Trophoblast cell (in vitro differentiated cells and primary cell): ENCODE measurements at places on chromosomes 5 and 9.
A peak's percentile ranks its signal among the peaks of the same experiment; 100 is the strongest.

- DNase-seq: no peak
- no peak overlapping the region for H3K4me3 ChIP-seq
- peaks cover 18% of the 10 kb centered on the region for H3K36me3 ChIP-seq
- no peak overlapping the region for H3K27ac ChIP-seq
Observed at GRCh38 chr5:131664929-131665328, 29.9 kb upstream of the RAPGEF6 start.

- no peaks in the 10 kb centered on the region for H3K36me3 ChIP-seq
- H3K27ac ChIP-seq: no peak overlapping the region
Observed at GRCh38 chr5:89450149-89450538, 567.2 kb upstream of the MEF2C start.

DNA sequence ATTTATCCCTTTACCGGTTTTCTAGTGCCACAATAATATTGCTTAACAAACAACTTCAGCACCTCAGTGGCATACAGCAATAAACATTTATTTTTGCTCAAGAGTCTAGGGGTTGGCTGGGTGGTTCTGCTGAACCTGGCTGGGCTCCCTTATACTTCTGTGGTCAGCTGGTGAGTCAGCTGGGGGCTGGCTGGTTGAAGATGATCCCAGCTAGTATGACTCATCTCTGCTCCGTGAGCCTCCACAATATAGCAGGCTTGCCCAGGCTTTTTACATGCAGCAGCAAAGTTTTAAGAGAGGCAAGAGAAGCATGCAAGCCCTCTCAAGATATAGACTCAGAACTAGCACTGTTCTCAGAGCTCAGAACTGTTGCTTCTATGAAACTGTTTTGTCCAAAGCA, 523.5 kb upstream of the CLINT1 start:
- H3K4me1 ChIP-seq: peaks cover 2% of the 10 kb centered on the region
- no peak overlapping the region for H3K4me3 ChIP-seq
- DNase-seq: peak; percentile 60
- no peaks in the 10 kb centered on the region for H3K36me3 ChIP-seq
- no peaks in the 10 kb centered on the region for H3K27me3 ChIP-seq

DNA sequence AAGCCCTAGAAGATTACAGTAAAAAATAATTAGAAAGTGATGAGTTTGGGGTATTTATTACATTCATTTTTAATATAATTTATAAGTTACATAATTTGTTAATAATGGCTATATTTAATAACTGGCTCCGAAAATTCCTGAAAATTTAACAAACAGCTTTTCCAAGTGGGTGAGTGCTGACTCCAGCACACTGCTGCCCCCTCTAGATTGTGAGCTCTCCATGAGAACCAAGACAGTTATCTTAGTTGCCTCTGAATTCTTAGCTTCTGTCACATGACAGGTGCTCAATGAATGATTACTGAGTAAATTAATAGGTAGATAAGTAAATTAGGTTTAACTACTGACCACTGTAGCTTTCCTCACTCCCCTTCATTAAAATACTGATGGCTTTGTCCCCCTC, 7.8 kb downstream of the KLHL3 start:
- H3K27me3 ChIP-seq: no peaks in the 10 kb centered on the region
- no peak for DNase-seq
- no peaks in the 10 kb centered on the region for H3K4me1 ChIP-seq
- no peaks in the 10 kb centered on the region for H3K36me3 ChIP-seq
- H3K27ac ChIP-seq: no peak overlapping the region
- H3K4me3 ChIP-seq: no peak overlapping the region

DNA sequence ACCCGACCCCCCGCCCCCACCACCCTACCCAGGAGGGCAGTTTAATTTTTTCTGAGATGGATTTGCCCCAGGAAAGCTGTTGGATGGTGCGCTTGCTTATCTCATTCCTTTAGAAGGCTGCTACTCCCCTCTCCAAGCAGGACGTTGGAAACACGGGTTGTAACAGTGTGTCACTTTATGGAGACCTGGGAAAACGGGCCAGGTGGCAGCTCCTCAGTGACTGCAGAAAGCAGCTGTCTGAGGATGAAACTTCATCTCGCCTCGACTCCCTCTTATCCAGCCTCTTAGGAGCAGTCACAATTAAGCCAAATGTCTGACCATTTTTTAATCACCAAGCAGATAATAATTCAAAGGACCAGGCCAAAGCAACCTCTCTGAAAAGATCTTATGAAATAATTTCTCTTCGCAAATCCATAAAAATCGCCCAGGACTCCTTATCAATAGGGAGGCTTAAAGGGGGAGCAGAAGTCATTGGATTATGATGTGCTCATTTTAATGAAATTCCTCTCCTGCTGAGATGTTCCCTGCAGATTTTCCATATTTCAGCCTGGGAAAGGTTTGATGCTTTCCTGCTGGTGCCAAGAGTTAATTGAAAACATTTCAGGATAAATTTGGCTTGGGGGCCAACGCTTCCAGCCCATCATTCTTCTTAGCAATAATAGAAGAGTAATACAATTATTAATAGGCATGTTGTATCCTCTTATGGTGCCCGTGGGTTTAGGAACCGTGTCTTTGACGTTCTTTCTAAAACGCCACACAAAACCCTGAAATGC, 26.0 kb downstream of the GAS1 start:
- DNase-seq: no peak
- no peaks in the 10 kb centered on the region for H3K36me3 ChIP-seq
- H3K4me3 ChIP-seq: no peak overlapping the region
- H3K27ac ChIP-seq: no peak overlapping the region

- no peaks in the 10 kb centered on the region for H3K27me3 ChIP-seq
Observed at GRCh38 chr5:169331292-169331852, 30.4 kb upstream of the SLIT3 start.

DNA sequence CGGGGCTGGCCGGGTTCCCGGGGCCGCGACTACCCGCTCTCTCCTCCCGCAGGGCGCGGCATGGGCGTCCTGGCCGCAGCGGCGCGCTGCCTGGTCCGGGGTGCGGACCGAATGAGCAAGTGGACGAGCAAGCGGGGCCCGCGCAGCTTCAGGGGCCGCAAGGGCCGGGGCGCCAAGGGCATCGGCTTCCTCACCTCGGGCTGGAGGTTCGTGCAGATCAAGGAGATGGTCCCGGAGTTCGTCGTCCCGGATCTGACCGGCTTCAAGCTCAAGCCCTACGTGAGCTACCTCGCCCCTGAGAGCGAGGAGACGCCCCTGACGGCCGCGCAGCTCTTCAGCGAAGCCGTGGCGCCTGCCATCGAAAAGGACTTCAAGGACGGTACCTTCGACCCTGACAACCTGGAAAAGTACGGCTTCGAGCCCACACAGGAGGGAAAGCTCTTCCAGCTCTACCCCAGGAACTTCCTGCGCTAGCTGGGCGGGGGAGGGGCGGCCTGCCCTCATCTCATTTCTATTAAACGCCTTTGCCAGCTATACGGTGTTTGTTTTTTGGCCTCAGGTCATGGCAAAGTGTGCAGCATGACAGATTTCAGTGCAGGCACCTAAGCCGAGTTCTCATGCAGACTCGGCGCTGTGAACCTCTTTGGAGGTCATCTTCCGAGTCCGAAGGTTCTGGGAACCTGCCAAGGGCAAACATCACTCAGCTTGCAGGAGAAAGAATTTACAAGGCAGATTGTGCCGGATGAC, 516 bp downstream of the MRPL41 start:
- H3K4me1 ChIP-seq: no peaks in the 10 kb centered on the region
- no peaks in the 10 kb centered on the region for H3K27me3 ChIP-seq
- DNase-seq: no peak

GRCh38 chr9:8036914-8037524, 237.4 kb upstream of the DMAC1 start:
- no peak for DNase-seq
- H3K27me3 ChIP-seq: no peaks in the 10 kb centered on the region
- no peaks in the 10 kb centered on the region for H3K36me3 ChIP-seq
- H3K4me3 ChIP-seq: no peak overlapping the region
- H3K27ac ChIP-seq: no peak overlapping the region

GRCh38 chr5:40909264-40909663, at the start of gene C7:
C7 (plus strand) TSS chr5:40909497; CDS start chr5:40909611, 114 bp downstream.
- no peak within 1 kb of the TSS for H3K4me3 ChIP-seq
- no peaks in the 10 kb centered on the region for H3K4me1 ChIP-seq
- H3K27me3 ChIP-seq: no peaks in the 10 kb centered on the region

- no peaks in the 10 kb centered on the region for H3K4me1 ChIP-seq
- no peak overlapping the region for H3K27ac ChIP-seq
Observed at GRCh38 chr5:126054577-126055347, 368.4 kb upstream of the GRAMD2B start.

DNA sequence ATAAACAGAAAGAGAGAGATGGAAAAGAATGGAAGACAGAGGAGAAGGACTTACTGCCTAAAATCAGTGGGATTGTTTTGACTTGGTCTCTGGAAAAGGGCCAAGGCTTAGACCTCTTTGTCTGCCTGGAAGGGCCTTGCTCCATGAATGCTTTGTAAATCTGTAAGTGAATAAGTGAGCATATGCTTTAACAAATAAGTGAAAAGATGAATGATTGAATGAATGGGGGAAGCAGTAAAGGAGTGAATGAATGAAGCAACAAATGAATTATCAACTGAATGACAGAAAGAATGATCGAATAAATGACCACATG, 5.5 kb downstream of the KCNIP1 start:
- H3K27ac ChIP-seq: no peak overlapping the region
- H3K4me1 ChIP-seq: peaks cover 7% of the 10 kb centered on the region
- no peak for DNase-seq
- H3K36me3 ChIP-seq: peaks cover 2% of the 10 kb centered on the region
- peaks cover 9% of the 10 kb centered on the region for H3K27me3 ChIP-seq

DNA sequence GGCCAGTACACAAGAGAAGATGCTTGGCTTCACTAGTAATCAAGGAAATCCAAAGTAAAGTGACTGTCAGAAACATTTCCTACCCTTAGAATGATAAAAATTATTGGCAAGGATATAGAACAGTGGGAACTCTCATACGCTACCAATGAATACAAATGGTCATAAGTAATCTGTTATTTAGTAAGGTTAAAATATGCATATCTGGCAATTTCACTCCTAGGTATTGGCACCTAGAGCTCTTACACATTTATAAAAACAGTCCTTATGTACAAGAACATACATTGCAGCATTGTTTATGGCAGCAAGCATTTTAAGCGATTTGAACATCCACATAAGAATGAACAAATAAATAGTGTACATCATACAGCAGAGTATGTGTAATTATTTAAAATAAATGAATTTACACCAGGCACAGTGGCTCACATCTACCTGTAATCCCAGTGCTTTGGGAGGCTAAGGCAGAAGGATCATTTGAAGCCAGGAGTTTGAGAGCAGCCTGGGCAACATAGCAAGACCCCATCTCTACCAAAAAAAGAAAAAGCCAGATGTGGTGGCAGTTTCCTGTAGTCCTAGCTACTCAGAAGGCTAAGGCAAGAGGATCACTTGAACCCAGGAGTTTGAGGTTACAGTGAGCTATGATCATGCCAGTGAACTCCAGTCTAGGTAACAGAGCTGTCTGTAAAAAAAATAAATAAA, 93.3 kb downstream of the NIPBL start:
- peaks cover 4% of the 10 kb centered on the region for H3K36me3 ChIP-seq
- H3K27ac ChIP-seq: no peak overlapping the region
- no peaks in the 10 kb centered on the region for H3K27me3 ChIP-seq

GRCh38 chr9:4066120-4066519, 233.7 kb downstream of the GLIS3 start:
- H3K27ac ChIP-seq: no peak overlapping the region
- no peaks in the 10 kb centered on the region for H3K27me3 ChIP-seq
- H3K4me3 ChIP-seq: no peak overlapping the region
- peaks cover 2% of the 10 kb centered on the region for H3K4me1 ChIP-seq
- peak; percentile 56 for DNase-seq
- H3K36me3 ChIP-seq: no peaks in the 10 kb centered on the region

DNA sequence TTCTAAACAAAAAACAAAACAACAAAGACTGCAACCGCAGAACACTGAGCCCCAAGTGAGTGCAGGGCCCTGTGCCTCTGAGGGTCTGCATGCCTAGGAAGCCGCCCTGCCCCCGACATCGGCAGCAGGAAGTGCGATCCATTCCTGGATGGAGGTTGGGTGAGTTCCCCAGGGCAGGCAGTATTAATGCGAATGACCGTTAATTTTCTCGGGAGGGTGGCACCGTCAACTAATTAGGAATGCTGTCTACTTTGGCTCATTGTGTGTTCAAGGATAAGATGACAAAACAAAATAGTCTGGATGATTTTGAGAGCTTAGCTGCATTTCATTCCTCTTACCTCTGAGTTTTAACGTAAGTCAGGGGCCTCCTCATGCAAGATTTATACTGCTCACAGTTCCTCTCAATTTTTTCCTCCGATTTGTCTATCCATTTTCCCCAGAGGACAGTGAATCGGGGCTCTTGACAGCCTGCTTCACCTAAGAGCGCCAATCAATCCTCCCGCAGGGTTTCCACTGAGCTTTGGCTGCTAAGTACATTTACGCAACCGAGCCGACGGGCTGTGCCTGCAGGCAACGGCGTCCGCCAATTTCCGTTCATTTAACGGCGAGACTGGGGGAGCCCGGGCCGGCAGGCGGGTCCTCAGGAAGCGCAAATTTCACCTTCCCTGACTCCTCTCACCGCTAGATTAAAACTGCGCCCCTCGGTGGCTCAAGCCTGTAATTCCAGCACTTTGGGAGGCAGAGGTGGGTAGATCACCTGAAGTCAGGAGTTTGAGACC, 2.9 kb upstream of the NXNL2 start:
- peak; percentile 78 for DNase-seq
- H3K36me3 ChIP-seq: no peaks in the 10 kb centered on the region
- H3K27ac ChIP-seq: peak overlapping the region; percentile 55
- peaks cover 5% of the 10 kb centered on the region for H3K27me3 ChIP-seq

DNA sequence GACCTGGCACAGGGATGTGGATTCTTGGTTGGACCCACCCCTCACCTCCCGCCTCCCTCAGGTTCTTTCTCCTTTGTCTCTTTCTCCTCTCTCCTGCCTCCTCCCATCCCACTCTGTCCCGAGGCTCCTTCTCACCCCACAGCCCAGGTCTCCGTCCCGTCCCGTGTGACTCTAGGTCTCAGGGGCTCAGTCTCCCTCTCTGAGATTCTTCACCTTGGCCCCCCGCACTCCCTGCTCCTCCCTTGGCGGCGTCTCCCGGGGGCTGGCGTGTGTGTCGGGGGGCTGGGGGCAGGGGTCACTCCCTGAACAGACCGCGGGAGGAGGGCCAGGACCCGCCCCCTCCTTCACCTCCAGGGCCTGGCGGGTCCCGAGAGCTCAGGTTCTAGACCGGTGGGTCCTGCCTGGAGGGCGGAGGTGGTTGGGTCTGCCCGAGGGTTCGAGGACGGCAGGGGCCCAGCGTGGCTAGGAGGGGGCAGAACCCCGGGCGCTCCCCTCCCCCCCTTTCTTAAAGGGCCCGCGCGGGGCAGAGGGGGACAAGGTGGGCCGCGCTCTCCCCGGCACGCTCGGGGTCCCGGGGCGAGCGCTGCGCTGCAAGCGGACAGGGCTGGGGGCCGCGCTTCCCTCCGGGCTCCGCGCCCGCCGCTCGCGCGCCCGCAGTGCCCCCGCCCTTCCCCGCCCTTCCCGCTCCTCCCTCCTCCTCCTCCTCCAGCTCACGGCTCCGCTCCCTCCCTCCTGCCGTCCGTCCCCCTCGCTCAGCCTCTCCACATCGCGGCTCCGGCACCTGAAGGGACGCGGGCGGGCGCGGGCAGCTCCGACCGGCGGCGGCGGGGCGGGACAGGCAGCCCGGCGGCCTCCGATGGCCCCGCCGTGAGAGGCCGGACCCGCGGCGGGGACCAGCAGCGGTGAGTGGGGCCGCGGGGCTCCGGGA, at the start of gene PSD2:
TSS of gene PSD2 (plus strand) at position 735 of the 928 bp plus-strand sequence. CDS start 13,633 bp downstream, outside the sequence.
- H3K4me3 ChIP-seq: peak within 1 kb of the TSS; percentile 28
- H3K27ac ChIP-seq: no peak within 1 kb of the TSS
- DNase-seq: peak; percentile 31
- H3K4me1 ChIP-seq: no peaks in the 10 kb centered on the region
- peaks cover 56% of the 10 kb centered on the region for H3K27me3 ChIP-seq

- no peak overlapping the region for H3K4me3 ChIP-seq
- no peaks in the 10 kb centered on the region for H3K4me1 ChIP-seq
- H3K27me3 ChIP-seq: no peaks in the 10 kb centered on the region
- DNase-seq: no peak
- no peaks in the 10 kb centered on the region for H3K36me3 ChIP-seq
- no peak overlapping the region for H3K27ac ChIP-seq
Observed at GRCh38 chr9:98953581-98954243, 10.0 kb downstream of the COL15A1 start.
